Calu3 (cell line): ENCODE measurements at places on chromosomes 4 and X. TPM values are rescaled to one million over a fixed set of nuclear protein-coding genes. Genes with fewer than 3 reads are reported as not detected.

DNA sequence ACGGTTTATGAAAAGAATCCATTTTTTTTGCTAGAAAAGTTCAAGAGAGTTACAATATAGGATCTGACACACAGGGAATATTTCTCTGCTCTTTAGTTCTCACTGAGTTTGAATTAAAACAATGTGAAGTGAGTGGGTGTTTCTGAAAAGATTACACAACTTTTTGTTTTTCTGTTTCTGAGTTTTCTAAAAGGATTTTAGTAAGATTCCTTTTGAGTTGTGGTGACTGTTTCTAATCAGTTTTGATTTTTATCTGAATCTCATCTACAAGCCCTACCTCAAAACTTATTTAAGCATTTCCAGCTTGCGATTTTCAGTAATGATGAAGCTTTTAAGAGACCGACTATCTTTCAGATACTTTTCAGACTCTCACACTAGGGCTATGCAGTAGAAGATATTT lies 141.7 kb downstream of the GPAT3 start:
- DNase-seq: no peak

The STATH gene
- total RNA-seq: not detected in 2 replicates

The DCAF8L2 gene
- total RNA-seq: not detected in 2 replicates

DNA sequence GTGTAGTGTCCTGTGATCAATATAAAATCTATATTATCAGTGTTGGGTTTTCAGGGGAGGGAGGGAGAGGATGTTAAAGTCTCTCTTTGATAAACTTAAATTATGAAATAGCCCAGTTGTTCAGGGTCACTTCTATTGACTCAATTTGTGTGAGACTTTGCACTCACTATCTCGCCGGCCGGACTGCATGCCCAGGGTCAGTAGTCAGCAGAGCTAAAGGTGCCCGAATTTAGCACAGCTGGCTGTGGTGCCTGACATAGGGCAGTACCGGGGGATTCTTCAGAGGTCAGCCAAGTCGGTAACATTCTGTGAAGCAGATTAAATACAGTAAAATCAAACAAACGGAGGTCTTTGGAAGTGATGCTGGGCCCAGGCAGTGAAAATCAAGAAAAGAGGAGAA lies 19.2 kb downstream of the GABRQ start:
- no peak for DNase-seq

The HDAC8 gene
- 52.0 and 52.5 TPM in 2 replicates for total RNA-seq
